ENCODE measurements at places on chromosomes 2 and 18.
A peak's percentile ranks its signal among the peaks of the same experiment; 100 is the strongest.

- no peak for DNase-seq
Measured at GRCh38 chr18:79077181-79077580, 8.0 kb downstream of the ATP9B start.

GRCh38 chr18:61545281-61546245 lies 212.3 kb downstream of the CDH20 start:
- DNase-seq = no peak

- DNase-seq = peak; percentile 47
Measured at GRCh38 chr2:63735263-63735662, 106.4 kb upstream of the UGP2 start.

- peak; percentile 29 for DNase-seq
Measured at GRCh38 chr2:47907039-47907781, 912 bp upstream of the FBXO11 start.

Measured in bronchial epithelial cell (primary cell).